ENCODE measurements at places on chromosomes 13 and 19. TPM values are rescaled to one million over a fixed set of nuclear protein-coding genes. Genes with fewer than 3 reads are reported as not detected.

DNA sequence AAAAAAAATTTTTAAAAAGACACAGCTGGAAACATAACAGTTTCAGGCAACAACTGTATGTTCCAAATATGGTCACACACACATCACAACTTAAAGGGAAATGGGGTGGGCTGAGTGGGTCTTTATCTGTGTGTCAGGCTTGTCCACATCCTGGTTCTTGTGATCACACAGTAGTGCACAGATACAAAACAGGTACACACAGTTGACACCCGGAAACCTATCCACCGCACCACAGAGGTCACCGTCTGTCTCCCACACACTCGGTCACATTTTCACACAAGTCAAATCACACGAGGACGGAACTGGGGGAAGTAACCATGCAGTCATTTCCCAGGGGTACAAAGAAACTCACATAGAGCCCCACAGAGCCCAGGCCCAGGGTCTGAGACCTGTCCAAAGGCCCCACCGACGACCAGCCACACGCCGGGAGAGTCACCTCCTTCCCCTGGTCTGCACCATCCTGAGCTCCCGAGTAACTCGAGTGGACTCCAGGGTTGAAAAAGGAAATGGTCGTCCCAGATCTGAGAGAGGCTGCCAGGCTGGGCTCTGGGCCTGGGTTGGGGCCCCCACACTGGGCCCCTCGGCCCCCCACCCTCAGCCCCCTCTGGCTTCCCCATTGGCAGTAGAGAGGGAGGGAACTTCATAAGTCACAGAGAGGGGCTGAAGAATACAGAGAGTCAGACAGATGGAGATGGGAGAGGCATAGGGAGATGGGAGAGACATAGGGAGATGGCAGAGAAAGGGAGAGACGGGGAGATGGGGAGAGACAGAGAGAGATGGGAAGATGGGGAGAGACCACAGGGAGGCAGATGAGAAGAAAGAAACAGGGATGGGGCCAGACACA, 1.3 kb upstream of the PPAN start:
- H3K27ac ChIP-seq: no peak overlapping the region
- H3K4me3 ChIP-seq: no peak overlapping the region
- H3K27me3 ChIP-seq: no peaks in the 10 kb centered on the region
- H3K36me3 ChIP-seq: no peaks in the 10 kb centered on the region
- H3K4me1 ChIP-seq: peaks cover 15% of the 10 kb centered on the region
- DNase-seq: peak; percentile 38

The PSG6 gene
- not detected for total RNA-seq

DNA sequence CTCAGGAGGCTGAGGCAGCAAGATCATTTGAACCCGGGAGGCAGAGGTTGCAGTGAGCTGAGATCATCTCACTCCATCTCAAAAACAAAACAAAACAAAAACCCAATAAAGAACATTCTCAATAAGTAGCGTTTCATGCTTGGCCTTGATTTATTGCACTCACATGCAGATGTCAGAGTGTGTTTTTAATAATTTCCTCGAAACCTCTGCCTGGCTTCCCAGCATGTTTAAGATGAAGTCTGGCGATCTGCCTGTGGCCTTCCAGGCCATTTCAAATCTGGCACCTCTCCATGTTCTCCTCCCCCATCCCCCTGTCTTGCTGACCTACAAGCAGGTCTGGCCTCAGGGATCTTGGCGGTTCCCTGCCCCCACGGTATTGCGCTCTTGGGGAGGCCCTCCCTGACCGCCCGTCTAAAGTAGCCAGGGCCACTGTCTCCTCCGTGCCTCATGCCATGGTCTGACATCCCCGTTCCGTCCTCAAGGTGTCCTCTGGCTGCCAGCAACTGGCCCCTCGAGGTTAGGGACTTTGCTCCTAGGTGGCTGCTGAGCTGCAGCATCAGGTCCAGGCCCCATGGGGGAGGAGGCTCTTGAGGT, 1.6 kb downstream of the WDR88 start:
- no peak overlapping the region for H3K4me3 ChIP-seq
- H3K27ac ChIP-seq: no peak overlapping the region
- H3K4me1 ChIP-seq: no peaks in the 10 kb centered on the region
- H3K27me3 ChIP-seq: no peaks in the 10 kb centered on the region

The LMTK3 gene
- 4.4 TPM for total RNA-seq

The ZNF208 gene
- 1.2 TPM for total RNA-seq

- no peaks in the 10 kb centered on the region for H3K36me3 ChIP-seq
- H3K27me3 ChIP-seq: peaks cover 41% of the 10 kb centered on the region
- H3K4me3 ChIP-seq: no peak within 1 kb of the TSS
- no peak within 1 kb of the TSS for H3K27ac ChIP-seq
Measured at GRCh38 chr13:38686577-38687245, at the start of gene FREM2. TSS of gene FREM2 (plus strand) at chr13:38687077. CDS start at chr13:38687345, 268 bp downstream.

GRCh38 chr19:9958379-9958821, 22.1 kb upstream of the OLFM2 start:
- no peaks in the 10 kb centered on the region for H3K27me3 ChIP-seq
- H3K27ac ChIP-seq: no peak overlapping the region
- no peak for DNase-seq
- H3K4me1 ChIP-seq: no peaks in the 10 kb centered on the region

The CCL25 gene
- not detected for total RNA-seq

GRCh38 chr13:27203186-27203585, 31.6 kb upstream of the USP12 start:
- no peaks in the 10 kb centered on the region for H3K27me3 ChIP-seq
- no peak for DNase-seq
- H3K27ac ChIP-seq: no peak overlapping the region
- no peaks in the 10 kb centered on the region for H3K4me1 ChIP-seq
- H3K4me3 ChIP-seq: no peak overlapping the region
- H3K36me3 ChIP-seq: no peaks in the 10 kb centered on the region

- DNase-seq: no peak
- H3K27me3 ChIP-seq: no peaks in the 10 kb centered on the region
- no peaks in the 10 kb centered on the region for H3K36me3 ChIP-seq
- H3K27ac ChIP-seq: no peak overlapping the region
Measured at GRCh38 chr13:28640861-28641599, 17.9 kb upstream of the POMP start.

The PDX1 gene
- total RNA-seq: not detected

GRCh38 chr13:39552246-39552645, 50.7 kb downstream of the LHFPL6 start:
- DNase-seq: no peak
- H3K27ac ChIP-seq: no peak overlapping the region
- no peaks in the 10 kb centered on the region for H3K27me3 ChIP-seq
- H3K4me3 ChIP-seq: no peak overlapping the region

DNA sequence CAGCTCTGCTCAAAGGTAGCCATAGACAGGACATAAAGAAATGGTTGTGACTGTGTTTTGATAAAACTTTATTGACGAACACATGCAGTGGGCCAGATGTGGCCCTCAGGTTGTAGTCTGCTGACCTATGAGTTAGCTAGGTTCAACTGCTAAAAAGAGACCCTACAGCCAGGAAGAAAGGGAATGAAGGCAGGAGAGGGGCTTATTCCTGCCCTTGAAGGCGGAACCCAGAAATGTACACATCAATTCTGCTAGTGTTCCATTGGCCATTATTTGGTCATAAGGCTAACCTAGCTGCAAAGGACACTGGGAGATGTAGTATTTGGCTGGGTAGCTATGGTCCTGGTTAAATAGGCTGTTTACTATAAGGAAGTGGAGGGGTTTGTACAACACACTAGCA, 18.0 kb downstream of the APBA3 start:
- no peak overlapping the region for H3K4me3 ChIP-seq
- no peaks in the 10 kb centered on the region for H3K36me3 ChIP-seq
- H3K4me1 ChIP-seq: no peaks in the 10 kb centered on the region
- DNase-seq: no peak

- H3K4me3 ChIP-seq: no peak overlapping the region
- peaks cover 14% of the 10 kb centered on the region for H3K4me1 ChIP-seq
- no peaks in the 10 kb centered on the region for H3K36me3 ChIP-seq
- no peak overlapping the region for H3K27ac ChIP-seq
- DNase-seq: peak; percentile 63
- H3K27me3 ChIP-seq: no peaks in the 10 kb centered on the region
Measured at GRCh38 chr19:2653710-2654707, 48.5 kb downstream of the GNG7 start.

GRCh38 chr19:11881151-11881800, 6.3 kb upstream of the ZNF69 start:
- no peaks in the 10 kb centered on the region for H3K27me3 ChIP-seq
- no peaks in the 10 kb centered on the region for H3K4me1 ChIP-seq
- H3K36me3 ChIP-seq: no peaks in the 10 kb centered on the region
- H3K4me3 ChIP-seq: no peak overlapping the region
- peak; percentile 61 for DNase-seq

The F7 gene
- not detected for total RNA-seq

DNA sequence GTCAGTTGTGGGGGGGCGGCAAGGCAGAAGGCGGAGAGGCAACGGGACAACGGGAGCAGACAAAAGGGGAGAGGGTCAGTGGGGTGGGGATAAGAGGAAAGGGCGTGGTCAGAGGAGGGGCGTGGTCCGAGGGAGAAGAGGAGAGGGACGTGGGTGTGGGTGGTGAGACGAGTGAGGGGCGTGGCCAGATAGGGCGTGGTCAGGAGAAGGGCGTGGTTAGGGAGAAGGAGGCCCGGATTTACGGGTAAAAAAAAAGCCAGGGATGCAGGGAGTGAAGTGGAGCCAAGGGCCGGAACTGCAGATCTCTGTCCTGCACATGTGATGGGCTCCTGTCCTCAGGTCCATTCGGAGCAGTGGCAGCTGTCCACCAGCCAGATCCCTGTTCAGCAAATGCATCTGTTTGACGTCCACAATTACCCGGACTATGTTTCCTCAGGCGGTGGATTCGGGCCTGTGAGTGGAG, 21.5 kb downstream of the CPT1C start:
- no peaks in the 10 kb centered on the region for H3K27me3 ChIP-seq
- no peak overlapping the region for H3K4me3 ChIP-seq
- DNase-seq: peak; percentile 30
- H3K27ac ChIP-seq: no peak overlapping the region

The ZNF823 gene
- 5.5 TPM for total RNA-seq

DNA sequence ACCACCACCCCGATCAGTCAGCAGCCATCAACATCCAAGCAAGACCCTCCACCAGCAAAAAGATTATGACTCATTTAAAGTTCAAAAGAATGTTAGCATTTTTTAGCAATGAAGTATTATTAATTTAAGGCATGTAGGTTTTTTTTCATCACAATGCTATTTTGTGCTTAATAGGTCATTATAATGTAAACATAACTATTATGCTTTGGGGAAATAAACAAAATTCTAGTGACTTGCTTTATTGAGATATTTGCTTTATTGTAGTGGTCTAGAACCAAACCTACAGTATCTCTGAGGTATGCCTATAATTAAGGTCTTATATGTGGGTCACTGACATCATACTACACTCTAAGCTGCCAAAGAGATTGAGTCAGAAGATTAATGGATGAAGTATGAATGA, 20.0 kb downstream of the KLF12 start:
- DNase-seq: no peak
- no peaks in the 10 kb centered on the region for H3K27me3 ChIP-seq
- no peak overlapping the region for H3K27ac ChIP-seq
- H3K36me3 ChIP-seq: no peaks in the 10 kb centered on the region
- no peak overlapping the region for H3K4me3 ChIP-seq

DNA sequence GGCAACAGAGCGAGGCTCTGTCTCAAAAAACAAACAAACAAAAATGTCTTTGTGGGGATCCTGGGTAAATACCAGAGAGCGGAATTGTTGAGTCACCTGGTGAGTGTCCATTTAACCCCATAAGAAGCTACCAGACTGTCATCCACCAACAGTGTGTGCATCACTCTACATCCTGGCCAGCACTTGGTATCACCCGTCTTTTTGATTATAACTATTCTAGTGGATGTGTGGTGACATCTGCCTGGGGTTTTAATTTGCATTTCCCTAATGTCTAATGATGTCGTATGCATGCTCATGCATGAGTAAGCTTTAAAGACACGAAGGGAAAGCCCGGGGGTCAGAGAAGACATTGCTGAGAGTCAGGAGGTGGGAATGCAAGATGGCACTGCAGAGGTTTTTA, 126.7 kb upstream of the MRI1 start:
- no peak overlapping the region for H3K27ac ChIP-seq
- no peak for DNase-seq
- no peaks in the 10 kb centered on the region for H3K36me3 ChIP-seq
- H3K4me1 ChIP-seq: no peaks in the 10 kb centered on the region
- H3K27me3 ChIP-seq: no peaks in the 10 kb centered on the region

- no peak overlapping the region for H3K27ac ChIP-seq
- no peak overlapping the region for H3K4me3 ChIP-seq
- H3K4me1 ChIP-seq: no peaks in the 10 kb centered on the region
- DNase-seq: no peak
- H3K36me3 ChIP-seq: no peaks in the 10 kb centered on the region
Measured at GRCh38 chr19:15471639-15472101, 7.3 kb upstream of the RASAL3 start.

The SLC8A2 gene
- not detected for total RNA-seq

DNA sequence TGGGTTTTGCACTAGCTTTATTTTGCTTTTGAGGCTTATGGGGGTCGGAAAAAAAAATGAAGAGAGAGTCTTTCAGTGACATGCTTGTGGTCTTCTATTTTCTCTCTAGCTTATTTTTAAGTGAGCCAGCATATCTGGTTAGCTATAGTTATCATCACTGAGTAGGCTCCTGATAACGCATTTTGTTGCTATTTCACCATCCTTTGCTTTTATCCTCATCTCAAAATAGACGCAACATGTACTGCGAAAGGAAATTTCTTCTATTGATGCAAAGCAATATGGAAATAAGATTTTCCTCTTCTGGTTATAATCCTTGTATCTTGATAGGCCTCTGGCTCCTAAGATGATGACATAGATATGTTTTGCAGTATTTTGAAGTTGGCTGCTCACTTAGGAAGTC, 273.8 kb downstream of the OXGR1 start:
- no peaks in the 10 kb centered on the region for H3K36me3 ChIP-seq
- DNase-seq: no peak
- no peak overlapping the region for H3K27ac ChIP-seq
- H3K4me3 ChIP-seq: no peak overlapping the region
- no peaks in the 10 kb centered on the region for H3K4me1 ChIP-seq

GRCh38 chr19:39729594-39729993, 8.2 kb downstream of the CLC start:
- H3K4me1 ChIP-seq: no peaks in the 10 kb centered on the region
- H3K36me3 ChIP-seq: no peaks in the 10 kb centered on the region
- no peak overlapping the region for H3K4me3 ChIP-seq

GRCh38 chr13:112795277-112795676, 105.4 kb downstream of the ATP11A start:
- DNase-seq: peak; percentile 1
- no peaks in the 10 kb centered on the region for H3K27me3 ChIP-seq
- no peak overlapping the region for H3K27ac ChIP-seq
- no peak overlapping the region for H3K4me3 ChIP-seq

The TMEM38A gene
- total RNA-seq: 6.3 TPM

- H3K36me3 ChIP-seq: no peaks in the 10 kb centered on the region
- H3K27me3 ChIP-seq: no peaks in the 10 kb centered on the region
- DNase-seq: no peak
- no peak overlapping the region for H3K4me3 ChIP-seq
Measured at GRCh38 chr19:31385744-31386143, 36.5 kb upstream of the TSHZ3 start.

GRCh38 chr13:32310134-32310706, 4.9 kb downstream of the ZAR1L start:
- H3K4me1 ChIP-seq: no peaks in the 10 kb centered on the region
- no peaks in the 10 kb centered on the region for H3K27me3 ChIP-seq
- DNase-seq: no peak
- H3K4me3 ChIP-seq: peak overlapping the region; percentile 2

GRCh38 chr13:48132961-48133360, 38.1 kb upstream of the MED4 start:
- H3K36me3 ChIP-seq: no peaks in the 10 kb centered on the region
- H3K27ac ChIP-seq: no peak overlapping the region
- no peak overlapping the region for H3K4me3 ChIP-seq
- DNase-seq: no peak

Measured in adrenal gland (tissue), 19 donors.